Stimulated activated CD8-positive, alpha-beta memory T cell treated with anti-CD3 and anti-CD28 coated beads, Interleukin-4, amount 100 ng/mL, for 48 hours (primary cell): ENCODE measurements at places on chromosomes 12 and 14.

- DNase-seq = no peak
Observed at GRCh38 chr12:100901266-100901665, 106.7 kb downstream of the ANO4 start.

- no peak for DNase-seq
Observed at GRCh38 chr12:124420041-124420995, 125.4 kb downstream of the RFLNA start.

DNA sequence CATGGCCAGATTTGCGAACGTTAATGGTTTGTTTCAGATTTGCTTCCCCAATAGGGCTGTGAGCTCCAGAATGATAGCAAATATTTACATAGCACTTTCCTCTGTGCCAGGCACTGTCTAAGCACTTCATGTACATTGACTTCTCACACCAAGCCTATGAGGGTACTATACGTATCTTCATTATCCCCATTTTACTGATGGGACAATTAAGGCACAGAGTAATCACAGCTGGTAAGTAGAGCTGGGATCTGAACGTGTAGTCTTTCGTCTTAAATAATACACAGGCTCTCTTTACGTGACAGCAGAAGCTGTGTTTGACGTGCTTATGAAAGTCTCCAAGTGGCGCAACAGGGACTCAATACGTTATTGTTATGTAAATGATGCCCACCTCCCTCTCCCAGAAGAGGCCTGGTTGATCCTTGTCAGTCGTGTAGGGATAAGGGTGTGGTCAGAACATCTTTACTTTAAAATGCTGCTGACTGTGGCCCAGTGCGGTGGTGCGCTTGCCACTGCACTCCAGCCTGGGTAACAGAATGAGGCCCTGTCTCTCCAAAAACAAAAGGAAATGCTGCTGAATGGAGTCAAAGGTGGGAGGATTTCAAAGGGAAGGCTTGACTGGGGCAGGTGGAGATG is 66.3 kb upstream of the TCL1B start:
- no peak for DNase-seq

- no peak for DNase-seq
Observed at GRCh38 chr12:76504606-76505005, 55.0 kb downstream of the OSBPL8 start.
